ENCODE measurements at places on chromosomes 11 and 22.

- no peak for DNase-seq
These were observed 31.6 kb upstream of the CAVIN3 start for GRCh38 chr11:6351782-6352382.

DNA sequence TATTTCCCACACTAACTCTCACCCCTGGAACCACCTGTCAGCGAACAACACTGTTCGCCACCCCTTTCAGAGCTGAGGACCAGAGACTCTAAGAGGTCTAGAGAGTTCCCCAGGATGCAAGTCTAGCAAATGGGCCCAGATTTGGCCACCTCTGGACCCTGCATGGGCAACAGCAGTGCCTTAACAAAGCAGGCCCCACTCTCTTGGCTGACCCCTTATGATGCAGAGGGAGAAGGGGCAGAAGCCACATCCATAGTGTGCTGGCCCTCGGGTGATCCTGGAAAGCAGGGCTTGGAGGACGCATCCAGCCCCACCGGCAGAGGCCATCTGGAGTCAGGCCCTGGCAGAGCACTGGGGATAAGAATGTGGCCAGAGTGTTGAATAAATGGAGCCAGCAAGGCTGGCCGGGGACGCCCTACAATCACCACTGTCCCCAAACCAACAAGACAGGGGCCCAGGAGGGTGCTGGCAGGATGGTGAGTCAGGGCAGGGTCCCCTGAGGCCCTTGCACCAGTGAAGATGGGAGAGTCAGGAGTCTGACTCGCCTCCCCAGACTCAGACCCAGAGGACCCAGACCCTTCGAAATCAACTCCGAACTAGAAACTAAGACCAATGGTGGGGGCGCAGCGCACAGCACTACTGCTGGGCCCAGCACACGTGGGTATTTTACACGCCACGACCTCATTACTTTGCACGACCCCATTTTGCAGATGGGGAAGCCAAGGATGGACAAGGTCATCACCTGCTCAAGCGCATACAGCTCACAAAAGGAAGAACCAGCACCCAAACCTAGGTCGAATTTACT is 6.5 kb downstream of the CSNK1E start:
- DNase-seq: no peak

DNA sequence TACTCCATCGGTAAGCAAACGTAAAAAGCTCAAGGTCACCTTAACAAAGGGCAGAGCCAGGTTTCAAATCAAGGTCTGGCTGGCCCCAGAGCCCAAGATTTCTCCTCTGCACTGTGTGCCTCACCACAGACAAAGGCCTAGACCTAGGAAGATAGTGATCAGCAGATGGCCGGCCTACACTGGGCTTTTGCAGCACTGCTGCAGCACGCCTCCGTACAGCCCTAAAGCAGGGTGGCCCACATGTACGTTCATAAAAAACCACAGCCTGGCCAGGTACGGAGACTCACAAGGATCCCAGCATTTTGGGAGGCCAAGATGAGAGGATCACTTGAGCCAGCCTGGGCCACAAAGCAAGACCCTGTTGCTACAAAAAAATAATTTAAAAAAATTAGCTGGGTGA is 106.3 kb upstream of the PITPNB start:
- no peak for DNase-seq

GRCh38 chr11:1968454-1969002 is 21.4 kb downstream of the MRPL23 start:
- no peak for DNase-seq

- no peak for DNase-seq
These were observed 798.0 kb downstream of the NTM start for GRCh38 chr11:132168344-132168981.

GRCh38 chr22:41009222-41009948 is 58.2 kb downstream of the RBX1 start:
- DNase-seq: no peak

DNA sequence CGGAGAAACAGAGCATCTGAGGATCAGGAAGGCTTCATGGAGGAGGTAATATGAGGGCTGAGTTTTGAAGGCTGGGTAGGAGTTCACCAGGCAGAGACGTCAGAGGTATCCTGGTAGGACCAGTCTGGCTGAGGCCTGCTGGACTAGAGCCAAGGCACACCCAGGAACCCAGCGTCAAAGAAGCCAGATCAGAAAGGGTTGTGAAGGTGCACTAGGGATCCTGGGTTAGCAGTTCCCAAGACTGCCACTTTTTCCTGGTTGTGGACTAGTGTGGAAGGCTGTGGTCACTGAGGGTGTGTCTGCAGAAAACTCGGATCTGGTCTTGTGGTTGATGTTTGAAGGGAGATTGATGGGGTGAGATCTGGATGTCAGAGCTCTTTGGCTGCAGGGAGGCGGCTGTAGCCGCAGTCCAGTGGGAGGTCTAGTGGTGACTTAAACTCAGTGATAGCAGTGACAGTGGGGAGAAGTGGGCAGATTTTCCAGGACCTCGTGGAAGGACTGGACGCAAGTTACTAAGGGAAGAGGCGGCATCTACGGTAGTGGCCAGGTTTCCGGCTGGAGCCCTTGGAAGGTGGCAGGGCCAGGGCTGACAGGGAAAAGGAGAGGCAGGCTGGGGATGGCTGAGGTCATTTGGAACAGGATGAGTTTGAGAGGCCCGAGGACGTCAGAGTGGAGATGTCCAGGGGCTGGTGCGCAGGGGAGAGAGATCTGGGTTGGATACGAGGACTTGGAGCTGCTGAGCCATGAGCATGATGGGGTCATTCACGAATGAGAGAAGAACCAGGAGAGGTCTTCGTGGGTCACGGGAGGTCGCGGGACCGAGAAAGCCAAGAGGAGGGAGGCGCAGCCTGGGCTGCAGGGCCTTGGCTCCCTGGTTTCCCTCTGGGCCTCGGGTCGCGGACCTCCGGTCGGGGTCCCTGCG is 10.9 kb downstream of the RELA start:
- DNase-seq: no peak

DNA sequence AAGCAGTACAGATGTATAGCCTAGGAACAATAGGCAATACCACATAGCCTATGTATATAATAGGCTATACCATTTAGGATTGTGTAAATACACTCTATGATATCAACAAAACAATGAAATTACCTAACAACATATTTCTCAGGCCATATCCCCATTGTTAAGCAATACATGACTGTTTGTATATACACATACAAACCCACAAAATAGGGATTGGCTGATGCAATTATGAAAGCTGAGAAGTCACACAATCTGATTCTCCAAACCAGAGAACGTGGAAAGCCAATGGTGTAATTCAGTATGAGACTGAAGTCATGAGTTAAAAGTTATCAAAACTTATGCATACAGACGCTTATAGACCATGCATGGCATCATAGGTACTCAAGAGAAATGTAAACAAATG is 700.1 kb upstream of the RAG2 start:
- DNase-seq: no peak

- DNase-seq: peak; percentile 21
These were observed 108.6 kb downstream of the KCNQ1OT1 start for GRCh38 chr11:2590965-2591754.

- DNase-seq: no peak
These were observed 5.1 kb downstream of the FAM118A start for GRCh38 chr22:45314786-45315185.

GRCh38 chr22:31055635-31056159 is 25.4 kb upstream of the SMTN start:
- DNase-seq: no peak

DNA sequence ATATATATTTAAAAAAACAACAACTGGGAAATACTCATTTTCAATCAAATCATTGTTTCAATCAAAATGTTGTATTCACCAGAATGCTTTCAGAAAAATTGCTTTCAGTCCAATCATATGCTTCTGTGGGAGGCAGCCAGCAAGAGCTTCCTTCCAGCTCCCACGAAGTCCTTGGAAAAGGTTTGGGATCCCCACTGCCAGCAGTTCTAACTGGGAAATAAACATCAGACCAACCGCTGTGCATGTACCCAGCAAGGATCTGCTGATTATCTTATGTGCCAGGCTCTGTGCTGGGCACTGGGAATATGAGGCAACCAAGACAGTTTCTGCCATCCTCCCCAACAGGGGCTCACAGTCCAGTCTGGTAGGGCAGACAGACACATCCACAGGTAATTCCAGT is 10.8 kb downstream of the RPS13 start:
- no peak for DNase-seq
